Fibroblast of lung (primary cell): ENCODE measurements at places on chromosomes 5 and 9. TPM values are rescaled to one million over a fixed set of nuclear protein-coding genes. Genes with fewer than 3 reads are reported as not detected.

TMEM215 gene
- not detected in 2 replicates for polyA plus RNA-seq

CDC20B gene
- 0.12 TPM in 1 of 2 replicates, not detected in the other for polyA plus RNA-seq

PLAC8L1 gene
- polyA plus RNA-seq, result not detected in 2 replicates

- DNase-seq, result no peak
These were observed 32.6 kb downstream of the FNBP1 start for GRCh38 chr9:130010151-130010988.

DNA sequence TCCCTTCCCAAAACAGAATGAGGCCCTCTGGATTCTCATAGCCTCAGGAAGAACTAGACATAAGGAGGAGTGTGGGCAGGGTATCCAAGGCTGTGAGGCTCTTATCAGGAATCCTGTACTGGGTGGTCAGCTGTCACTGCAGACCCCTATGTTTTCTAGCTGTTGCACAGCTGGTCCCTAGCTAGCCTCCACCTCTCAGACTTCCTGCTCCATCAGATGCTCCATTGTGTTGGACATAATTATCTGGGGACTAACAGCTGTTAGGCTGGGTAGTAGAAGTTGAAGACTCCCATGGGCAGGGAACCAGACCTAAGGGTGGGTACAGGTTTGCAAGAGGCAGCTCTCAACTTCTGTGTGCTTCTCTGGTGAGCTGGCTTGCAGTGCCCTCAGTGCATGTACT, 18.4 kb downstream of the FAM219A start:
- DNase-seq, result no peak

- peak; percentile 49 for DNase-seq
These were observed 13.4 kb upstream of the XPA start for GRCh38 chr9:97710356-97711222.

DNA sequence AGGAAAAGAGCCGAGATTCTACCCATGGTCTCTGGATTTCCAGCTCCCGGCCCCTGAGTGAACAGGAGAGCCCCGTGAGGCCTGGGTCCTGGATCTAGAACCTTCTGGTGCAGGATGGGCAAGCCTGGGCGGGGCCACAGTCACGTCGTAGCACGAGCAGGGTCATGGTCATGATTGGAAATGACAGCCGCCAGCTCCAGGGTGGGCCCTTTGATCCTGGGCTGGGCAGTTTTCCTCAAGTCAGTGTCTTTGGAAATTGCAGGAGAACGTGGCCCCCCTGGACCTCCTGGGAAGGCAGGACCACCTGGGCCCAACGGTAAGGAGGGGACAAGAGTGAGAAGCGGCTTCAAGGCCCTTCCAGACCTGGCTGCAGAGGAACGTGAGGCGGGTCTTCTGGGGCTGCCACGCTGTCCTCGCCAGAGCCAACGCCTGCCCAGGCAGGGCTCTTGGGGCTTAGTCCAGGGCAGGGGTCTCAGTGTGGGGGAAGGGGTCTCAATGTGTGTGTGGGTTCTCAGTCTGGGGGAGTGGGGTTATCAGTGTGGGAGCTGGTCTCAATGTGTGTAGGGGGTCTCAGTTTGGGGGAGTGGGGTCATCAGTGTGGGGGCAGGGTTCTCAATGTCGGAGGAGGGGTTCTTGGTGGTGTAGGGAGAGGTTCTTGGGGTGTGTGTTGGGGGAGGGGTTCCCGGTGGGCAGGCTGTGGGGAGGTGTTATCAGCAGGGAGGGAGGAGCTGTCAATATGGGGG, 2.6 kb downstream of the FCN2 start:
- no peak for DNase-seq

DNA sequence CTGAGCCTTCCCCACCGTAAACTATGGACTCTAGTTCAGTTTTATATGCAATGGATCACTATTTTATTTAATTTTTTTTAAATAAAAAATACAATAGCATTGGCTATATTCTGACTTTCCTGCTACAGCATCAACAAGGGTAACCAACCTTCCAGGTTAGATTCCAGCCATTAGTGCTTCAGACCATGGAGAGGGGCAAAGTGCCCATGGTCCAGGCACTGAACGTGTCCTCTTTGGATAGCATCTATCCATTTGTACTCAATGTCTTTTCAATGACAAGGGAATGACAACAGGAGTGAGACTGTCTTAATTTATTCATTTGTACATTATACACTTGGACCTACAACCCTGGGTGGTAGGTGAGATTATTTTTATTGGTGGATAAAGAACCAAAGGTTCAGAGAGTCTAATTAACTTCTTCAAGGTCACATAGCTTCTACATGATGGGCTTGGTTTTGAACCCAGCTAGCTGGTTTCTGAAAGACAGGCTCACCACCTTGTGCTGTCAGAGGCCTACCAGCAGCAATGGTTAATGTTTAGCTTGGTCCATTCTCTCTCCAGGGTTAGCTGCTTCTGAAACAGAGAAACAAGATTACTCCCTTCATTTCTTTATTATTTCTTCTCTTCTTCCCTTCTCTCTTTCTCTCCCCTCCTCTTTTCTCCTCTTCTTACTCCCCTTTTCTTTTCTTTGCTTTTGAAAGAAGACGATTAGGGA, 11.5 kb downstream of the TMEM171 start:
- DNase-seq, result no peak
